ENCODE measurements at places on chromosomes 4 and X.

DNA sequence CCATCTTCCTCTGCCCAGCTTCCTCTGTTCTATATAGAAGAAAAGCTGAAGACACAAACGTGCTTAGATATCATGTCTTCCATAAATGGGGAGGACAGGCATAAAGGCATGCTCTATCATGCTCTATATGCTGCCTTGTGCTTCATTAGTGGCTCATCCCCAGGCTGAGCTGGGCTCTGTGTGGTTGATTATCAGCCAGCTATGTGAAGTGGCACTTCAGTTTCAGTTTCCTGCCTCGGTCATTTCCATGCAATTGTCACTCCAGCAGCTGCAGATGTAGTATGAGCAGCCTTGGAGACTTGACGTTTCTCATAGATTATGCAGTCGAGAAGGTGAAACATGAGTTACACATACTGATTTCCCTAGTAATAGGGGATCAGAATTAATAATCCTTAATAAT is 106.2 kb downstream of the SYTL5 start:
- no peak for DNase-seq

DNA sequence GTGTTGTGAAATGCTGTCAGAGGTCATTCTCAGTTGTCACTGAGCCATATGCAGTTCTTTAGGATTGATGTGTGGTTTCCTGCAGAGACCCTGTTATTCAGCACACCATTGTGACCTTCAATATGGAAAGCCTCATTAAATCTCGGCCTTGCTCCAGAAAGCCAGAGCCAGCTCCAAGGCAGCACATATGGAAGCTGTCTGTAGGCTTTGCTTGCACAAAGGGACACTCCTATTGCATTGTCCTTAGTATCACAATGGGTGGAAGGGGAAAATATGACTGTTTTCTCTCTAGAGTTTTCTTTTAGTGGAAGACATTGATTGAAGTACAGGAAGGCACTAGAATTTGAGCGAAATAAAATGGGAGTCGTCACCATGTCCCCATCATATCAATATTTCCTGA is 179.0 kb downstream of the CEP135 start:
- no peak for DNase-seq

DNA sequence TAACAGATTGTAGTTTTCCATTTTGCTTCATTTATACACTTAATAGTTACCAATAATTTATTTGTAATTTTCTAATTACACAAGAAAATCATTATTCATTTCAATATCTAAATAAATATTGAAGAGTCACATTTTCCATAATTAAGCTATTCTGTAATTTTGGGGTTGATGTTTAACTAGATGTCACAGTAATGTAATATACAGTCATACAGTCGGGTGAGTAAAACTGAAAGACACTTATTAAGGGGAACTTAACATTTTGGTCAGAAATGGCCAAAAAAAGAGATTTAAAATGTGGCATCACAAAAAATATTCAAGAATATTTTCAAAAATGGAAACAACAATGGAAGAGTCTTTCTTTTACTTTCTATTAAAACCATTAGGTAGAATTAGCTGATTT is 1080.3 kb downstream of the ARAP2 start:
- DNase-seq, result no peak

- DNase-seq, result no peak
These were observed 1788.0 kb upstream of the TENM3 start for GRCh38 chr4:180455226-180455625.

DNA sequence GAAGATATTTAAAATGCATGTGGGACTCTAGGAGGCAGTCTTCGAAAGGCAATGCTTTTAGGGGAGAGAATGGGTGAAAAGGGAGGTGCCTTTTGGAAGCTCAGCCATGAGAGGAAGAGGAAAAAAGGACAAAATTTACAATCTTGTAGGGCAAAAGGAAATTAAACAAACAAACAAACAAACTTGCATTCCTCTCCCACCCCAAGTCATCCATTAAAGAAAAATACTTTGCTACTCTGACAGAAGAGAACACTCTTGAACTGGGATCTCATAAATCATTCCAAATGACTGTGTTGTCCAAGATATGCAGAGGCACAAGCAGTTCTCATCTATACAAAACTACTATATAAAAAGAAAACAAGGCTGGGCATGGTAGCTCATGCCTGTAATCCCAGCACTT is 46.7 kb downstream of the HELQ start:
- DNase-seq, result no peak

GRCh38 chr4:8287343-8288280 is 18.1 kb downstream of the HTRA3 start:
- no peak for DNase-seq

Data from NCI-H2171 (cell line).